RPMI7951 (cell line): ENCODE measurements at places on chromosomes 3 and 15. TPM values are rescaled to one million over a fixed set of nuclear protein-coding genes. Genes with fewer than 3 reads are reported as not detected.

The SOX2 gene
- 0.88 and 0.96 TPM in 2 replicates for total RNA-seq

The TRPM1 gene
- not detected in 2 replicates for total RNA-seq

- no peak for DNase-seq
Measured at GRCh38 chr3:193400304-193400703, 21.8 kb upstream of the ATP13A5 start.

GRCh38 chr3:168249550-168250414 is 154.1 kb upstream of the GOLIM4 start:
- DNase-seq = peak; percentile 74

- DNase-seq = no peak
Measured at GRCh38 chr15:57183041-57183440, 193.3 kb upstream of the CGNL1 start.

GRCh38 chr15:89075101-89075640 is 13.1 kb upstream of the ABHD2 start:
- DNase-seq = no peak

- DNase-seq = no peak
Measured at GRCh38 chr3:56351537-56351936, 116.7 kb downstream of the ERC2 start.

- peak; percentile 4 for DNase-seq
Measured at GRCh38 chr3:535566-536416, 339.2 kb downstream of the CHL1 start.

DNA sequence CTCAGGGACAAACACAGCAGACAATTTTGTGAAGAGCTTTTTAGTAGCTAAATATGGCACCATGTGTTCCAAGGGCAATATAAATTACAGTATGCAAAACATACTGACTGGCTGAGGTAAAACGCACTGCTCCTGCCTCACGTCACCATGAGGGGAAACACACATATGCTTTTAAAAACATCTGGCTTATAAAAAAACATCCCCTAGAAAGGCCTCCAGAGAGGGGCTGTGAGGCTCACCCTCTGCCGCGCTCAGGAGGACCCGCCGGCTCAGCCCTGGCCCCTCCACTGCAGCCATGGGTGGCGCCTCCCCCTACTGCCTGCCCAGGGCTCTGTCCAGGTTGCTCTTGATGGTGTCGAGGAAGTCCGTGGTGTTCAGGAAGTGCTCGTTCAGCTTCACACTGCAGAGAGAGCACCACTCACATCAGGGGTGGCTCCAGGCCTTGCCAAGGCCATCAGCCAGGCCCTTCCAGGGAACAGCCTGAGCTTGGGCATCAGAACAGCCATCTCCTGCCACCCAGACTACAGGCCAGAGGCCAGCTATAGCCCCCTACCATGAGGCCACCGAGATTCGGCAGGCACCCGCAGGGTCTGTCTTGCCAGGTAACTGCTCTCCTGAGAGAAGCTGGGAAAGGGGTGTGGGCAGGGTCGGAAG is 18.2 kb downstream of the IDH2 start:
- DNase-seq = no peak

GRCh38 chr3:54891540-54891897 is 36.3 kb downstream of the LRTM1 start:
- peak; percentile 100 for DNase-seq

The OR5H15 gene
- total RNA-seq = not detected in 2 replicates

DNA sequence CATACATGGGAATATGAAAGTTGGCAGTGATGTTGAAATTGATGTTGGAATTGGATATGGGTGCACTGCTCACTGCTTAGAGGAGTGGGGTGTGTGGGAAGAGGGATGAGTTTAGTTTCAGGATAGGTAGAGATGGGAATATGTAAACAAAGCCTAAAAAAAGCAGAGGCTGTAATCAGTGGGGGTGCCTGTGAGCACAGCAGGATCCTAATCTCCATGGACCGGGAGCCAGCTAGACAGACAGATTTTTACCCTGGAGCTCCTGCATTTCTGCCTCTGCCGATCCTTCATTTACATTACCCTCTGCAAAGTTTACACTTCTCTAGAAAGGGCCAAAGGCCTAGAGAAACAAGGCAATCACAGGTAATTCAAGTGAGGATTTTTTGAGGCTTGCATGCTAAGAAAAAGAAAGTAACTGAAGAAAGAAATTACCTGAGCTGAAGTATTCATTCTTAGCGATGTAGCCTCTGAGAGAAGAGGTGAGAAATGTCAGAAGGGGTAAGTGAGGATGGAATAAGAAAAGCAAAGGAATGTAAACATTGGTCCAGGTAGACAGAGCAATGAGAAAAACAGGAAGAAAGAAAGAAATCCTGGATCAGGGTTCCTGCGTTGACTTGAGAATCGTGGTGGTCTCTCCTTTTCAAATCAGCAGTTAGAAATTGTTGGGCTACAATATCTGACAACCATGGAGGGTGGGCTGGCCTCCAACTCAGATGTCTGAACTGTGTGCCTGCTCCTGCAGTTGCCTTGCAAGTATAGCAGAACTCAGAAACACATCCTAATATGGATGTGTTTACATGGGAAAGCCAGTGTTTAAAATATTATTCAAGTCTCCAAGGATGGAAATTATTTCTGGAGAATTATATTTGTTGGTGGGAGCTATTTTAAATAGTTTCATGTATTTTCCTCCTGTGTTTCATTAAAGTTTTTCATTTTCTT is 79.8 kb downstream of the CRTC3 start:
- DNase-seq = no peak

DNA sequence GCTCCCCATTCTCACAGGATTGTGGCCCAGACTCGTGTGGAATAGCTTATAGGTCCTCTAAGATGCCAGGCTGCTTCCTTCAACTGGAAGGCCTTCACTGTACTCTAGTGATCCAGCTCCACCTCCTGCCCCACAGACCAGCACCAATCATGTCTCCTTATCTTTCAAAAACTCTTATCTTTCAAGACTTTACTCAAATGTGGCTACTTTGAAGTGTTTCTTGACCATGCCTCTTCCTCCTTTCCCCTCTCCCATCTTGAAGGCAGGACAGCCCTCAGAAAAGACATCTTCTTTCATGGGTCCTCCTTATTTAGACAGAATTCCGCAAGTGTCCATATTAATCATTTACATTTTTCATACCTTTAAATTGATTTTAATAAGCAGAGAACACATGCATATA is 142.3 kb downstream of the CHST2 start:
- no peak for DNase-seq

The NR2E3 gene
- not detected in 2 replicates for total RNA-seq
